ENCODE measurements at places on chromosomes 11 and 22.

- DNase-seq: no peak
These were observed 4.5 kb upstream of the NEFH start for GRCh38 chr22:29475550-29475949.

DNA sequence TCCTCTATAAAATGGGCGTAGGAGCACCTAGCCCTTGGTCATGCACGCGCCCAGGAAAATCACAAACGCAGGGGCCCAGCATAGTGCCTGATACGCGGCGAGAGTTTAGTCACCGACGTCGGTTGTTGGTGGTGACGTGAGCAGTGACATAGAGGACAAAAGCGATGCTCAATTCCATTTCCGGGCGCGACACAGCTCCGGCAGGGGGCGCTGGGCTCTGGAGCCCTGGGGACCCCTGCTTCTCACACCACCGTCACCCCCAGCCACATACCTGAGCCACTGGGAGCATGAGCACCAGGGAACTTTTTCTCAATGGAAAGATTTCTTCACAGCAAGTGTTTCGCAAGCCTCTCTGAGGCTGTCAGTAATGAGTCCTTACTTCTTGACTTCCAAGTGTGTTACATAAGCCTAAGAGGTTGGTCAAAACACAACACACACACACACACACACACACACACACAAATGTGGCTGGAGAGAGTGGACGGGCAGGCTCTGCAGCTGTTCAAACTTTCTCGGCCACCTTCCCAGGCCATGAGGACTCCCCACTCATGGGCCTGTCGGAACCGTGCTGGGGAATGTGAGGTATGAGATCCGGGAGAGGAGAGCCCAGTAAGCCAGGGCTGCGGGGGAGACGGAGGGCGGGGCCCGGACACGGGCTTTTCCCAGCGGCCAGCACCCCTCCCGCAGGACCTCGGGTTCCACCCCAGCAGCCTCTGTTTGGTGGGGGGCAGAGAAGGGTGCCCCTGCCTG, 36.9 kb upstream of the LINC01488 start:
- DNase-seq: no peak

DNA sequence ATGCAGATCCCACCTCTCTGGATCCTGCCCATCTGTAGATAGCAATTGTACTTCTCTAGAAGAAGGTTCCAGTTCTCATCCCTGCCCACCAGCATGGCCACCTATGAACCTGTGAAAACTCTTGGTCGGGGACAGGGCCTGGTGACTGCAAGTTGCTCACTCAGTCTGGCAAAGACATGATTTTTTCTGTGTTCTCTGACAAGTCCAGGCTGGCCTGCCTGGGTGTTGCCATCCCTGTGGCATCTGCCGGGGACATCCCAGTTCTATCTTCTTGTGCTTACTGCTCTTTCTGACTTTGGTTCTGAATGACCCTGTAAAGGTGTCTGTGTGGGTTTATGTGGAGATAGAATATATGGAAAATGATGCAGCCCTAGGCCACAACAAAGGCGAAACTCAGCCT, 545.8 kb downstream of the INSC start:
- DNase-seq: no peak

DNA sequence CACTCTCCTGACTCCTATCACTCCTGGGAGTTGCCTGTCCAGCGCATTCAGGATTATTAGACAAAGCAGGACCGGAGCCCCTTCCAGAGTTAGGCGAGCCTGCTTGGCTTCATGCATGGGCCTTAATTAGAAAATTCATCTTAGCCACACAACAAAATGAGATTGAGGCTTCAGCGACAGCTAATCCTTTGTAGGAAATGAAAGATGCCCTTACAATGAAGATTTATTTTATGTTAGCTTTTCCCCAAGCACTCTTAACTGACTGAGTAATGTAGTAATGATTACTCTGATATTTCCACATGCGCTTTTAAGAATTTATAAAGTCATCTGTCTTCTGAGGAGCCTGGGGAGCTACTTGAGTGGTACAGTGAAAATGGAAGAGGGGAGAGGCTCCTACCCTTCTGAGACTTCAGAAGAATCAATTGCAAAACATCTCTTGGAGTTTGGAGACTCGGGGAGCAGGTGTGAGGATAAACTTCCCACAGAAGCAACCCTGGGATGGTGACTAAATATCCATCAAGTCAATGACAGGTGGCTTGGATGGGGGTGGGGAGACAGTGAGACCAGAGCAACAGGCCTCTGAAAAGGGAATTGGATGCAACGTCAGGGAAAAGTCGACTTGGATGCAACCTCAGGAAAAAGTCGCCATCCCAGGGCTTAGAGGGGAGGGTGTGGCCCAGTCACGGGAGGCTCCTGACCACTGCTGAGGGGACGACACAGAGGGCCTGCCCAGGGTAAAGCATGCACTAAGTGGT, 434.5 kb upstream of the B3GAT1 start:
- DNase-seq: no peak

GRCh38 chr11:78268591-78269410, 80.1 kb downstream of the USP35 start:
- no peak for DNase-seq

DNA sequence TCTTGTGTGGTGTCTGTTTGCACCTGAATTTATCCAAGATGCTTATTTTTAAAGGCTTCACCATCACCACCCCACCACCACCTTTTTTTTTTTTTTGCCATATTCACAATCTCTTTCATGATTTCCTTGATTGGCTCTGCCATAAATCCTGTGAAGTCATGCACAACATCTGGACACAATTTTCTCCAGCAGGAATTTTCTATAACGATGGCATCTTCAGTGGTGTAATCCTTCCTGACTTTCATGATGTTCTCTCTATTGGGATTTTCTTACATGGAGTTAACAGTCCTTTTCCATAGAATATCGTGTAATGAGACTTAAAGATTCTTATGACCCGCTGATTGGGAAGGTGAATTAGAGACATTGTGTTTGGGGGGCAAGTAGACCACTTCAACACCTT, 17.8 kb downstream of the ZFP91 start:
- no peak for DNase-seq
